ENCODE measurements at places on chromosomes 5 and 9. TPM values are rescaled to one million over a fixed set of nuclear protein-coding genes. Genes with fewer than 3 reads are reported as not detected.

Gene ADGRV1
- 3.1 TPM for total RNA-seq

Gene TSSK1B
- under 0.01 TPM for total RNA-seq

Gene ACTL7B
- total RNA-seq = 0.07 TPM

Gene FBXO38
- total RNA-seq = 33.5 TPM

Gene LECT2
- not detected for total RNA-seq
